Activated T-helper 1 cell treated with anti-CD3 and anti-CD28 coated beads, Interleukin-2, amount 50 U/mL, for 16 hours (primary cell): ENCODE measurements at places on chromosomes 1 and 21.

DNA sequence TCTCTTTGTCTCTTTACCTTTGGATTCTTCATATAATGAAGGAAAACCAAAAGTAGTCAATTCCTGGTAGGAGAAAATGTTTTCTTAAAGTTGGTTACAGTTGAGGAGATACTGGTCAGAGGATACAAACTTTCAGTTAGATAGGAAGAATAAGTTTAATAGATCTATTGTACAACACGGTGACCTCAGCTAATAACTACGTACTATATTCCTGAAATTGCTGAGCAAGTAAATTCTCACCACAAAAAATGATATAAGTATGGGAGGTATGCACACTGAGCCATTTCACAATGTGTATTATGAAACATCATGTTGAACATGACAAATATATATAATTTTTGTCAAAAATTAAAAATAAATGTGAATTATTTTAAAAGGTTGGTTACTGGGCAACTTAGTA lies 20.4 kb downstream of the SSX2IP start:
- DNase-seq: no peak

DNA sequence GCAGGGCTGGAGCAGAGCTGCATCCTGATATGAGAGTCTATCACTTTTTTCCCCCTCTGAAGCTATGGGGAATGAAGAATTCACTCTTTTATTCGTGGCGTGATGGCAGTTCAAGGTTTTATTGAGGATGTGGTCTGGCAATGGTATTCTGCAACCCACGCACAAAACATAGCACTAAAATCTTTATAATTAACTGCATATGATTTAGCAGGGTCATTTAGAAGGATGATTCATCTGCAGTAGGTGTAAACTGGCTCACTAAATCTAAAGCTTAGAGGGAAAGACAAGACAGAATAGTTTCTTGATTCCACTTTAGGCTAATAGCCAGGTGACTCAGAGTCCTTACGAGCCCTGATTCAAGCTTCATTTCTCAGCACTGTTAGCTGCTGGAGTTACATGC lies 25.0 kb upstream of the CHRM3 start:
- no peak for DNase-seq

GRCh38 chr1:74324684-74325448 lies 89.7 kb downstream of the TNNI3K start:
- DNase-seq: no peak

- DNase-seq: no peak
Measured at GRCh38 chr1:239995281-239995680, 96.4 kb upstream of the FMN2 start.

- no peak for DNase-seq
Measured at GRCh38 chr1:63898428-63899196, 124.8 kb downstream of the ROR1 start.

GRCh38 chr1:12405325-12406210 lies 175.7 kb downstream of the VPS13D start:
- no peak for DNase-seq

DNA sequence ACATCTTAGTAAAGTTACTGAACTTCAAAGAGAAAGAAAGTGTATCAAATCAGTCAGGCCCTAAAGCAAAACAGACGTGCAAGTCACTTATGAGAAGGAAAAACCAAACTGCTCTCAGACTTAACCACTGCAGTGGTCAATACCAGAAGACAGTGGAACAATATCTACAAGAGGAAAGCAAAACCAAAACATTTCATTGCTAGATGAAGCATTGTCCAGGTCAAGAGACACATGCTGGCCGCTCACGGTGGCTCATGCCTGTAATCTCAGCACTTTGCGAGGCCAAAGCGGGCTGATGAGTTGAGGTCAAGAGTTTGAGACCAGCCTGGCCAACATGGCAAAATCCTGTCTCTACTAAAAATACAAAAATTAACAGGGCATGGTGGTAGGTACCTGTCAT lies 82.0 kb upstream of the MROH9 start:
- no peak for DNase-seq

DNA sequence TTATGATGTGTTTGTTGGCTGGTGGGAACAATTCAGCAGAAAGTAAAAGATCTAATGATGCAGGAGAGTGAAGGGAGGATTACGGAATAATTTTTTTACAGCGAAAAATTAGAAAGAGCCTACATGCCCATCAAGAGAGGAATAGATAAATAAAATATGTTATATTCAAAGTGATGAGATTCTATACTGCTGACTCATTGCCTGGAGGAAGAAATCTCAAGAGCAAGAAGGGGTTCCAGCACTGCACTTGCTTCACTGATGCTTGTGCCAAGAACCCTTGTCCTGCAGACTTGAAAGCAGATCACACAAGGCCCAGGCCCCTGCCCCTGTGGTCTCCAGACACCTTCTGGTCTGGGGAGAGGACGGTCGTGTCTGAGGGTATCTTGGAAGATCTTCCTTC lies 295.1 kb upstream of the POU3F1 start:
- no peak for DNase-seq

DNA sequence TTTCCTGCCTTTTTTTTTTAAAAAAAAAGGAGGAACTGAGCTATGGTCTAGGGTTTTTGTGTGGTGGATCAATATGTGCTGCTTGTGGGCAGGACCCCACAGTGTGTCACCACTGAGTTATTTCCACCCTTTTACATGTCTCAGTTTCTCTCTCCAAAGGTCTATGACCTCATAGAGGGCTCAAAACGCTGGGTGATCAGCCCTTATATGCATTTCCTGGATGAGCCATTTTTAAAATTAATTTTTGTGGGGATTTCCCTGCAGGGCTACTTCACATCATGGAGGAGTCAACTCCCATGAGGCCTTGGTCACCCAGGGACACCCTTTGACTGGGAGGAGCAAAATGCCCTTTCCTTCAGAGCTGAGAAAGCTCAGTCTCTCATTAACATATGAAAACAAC lies 20.7 kb upstream of the HAO2 start:
- DNase-seq: no peak

- DNase-seq: peak; percentile 6
Measured at GRCh38 chr1:171742577-171742922, 685 bp upstream of the VAMP4 start.

- no peak for DNase-seq
Measured at GRCh38 chr1:17239420-17239819, 9.5 kb upstream of the PADI3 start.

DNA sequence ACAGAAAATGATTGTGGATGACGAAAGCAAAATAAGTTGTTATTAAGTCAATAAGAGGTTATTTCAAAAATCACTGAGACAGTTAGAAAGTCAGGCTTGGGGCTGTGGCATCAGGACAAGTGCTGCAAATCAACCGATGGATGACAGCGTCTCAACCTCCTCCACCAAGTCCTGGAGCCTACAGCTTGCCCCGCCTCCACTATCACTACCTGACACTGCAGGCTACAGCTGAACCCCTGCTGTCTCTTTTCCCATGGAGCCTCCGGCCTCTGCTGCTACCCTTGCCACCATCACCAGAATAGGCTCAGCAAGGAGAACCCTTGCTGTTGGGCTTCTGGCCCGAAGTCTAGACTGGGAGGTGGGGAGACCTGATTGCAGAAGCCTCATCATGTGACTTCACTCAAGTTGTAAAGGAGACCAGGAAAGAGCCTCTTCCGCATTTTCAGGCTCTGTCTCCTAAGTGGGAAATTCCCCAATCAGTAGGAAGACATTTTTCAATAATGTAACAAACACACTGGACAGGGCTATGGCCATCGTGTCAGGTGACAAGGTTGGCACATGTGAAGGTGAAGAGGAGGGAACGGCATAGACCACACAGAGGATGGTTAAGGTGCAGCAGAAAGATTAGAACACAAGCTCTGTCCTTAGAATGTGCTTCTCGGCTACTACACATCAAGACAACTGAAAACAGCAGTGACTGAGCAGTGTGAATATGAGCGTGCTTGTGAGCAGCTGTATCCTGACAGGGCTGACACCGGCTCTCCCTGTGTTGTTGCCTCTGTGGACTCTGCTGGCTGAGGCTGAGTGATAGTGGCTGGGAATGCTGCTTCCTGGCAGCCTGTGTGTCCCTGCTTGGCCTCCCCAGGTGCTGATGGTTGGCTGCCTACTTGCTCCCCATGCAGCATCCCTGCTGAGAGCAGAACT lies 660.7 kb downstream of the PTPRU start:
- no peak for DNase-seq

DNA sequence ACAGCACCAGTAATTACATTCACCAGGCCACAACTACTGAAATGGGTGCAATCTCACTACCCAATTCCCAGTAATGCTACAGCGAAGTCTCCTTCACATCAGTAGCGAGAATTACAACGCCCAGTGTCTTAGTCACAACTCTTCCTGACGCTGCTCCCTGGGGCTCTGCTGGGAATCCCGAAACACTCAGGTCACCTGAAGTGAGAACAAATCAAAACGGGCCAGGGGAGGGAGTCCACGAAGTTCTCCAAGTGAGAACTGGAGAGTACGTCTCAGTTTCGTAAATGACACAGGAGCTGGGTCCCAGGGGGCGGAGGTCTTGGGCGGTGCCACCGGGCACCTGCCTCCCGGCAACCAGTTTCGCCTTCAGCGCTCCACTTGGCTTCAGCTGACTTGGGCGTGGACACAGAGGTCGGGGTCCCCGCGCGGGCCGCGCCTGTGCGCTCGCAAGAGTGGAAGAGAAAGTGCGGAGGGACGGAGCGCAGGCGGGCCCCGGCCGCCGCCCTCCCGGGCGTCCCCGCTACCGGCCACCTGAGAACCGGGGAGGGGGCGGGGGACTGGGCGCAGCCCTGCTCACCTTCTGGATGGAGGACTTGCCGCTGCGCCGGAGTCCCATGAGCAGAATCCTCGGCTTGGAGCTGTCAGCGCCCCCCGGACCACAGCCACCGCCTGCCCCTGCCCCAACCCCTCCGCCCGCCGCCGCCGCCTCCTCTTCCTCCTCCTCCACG lies 575 bp downstream of the RRAGC start:
- DNase-seq: peak; percentile 25

GRCh38 chr21:33640697-33641351 lies 717 bp downstream of the CRYZL1 start:
- no peak for DNase-seq

GRCh38 chr1:23211955-23212354 lies 5.3 kb downstream of the HTR1D start:
- DNase-seq: no peak

- DNase-seq: no peak
Measured at GRCh38 chr1:43019226-43019625, 60.6 kb upstream of the SLC2A1 start.

DNA sequence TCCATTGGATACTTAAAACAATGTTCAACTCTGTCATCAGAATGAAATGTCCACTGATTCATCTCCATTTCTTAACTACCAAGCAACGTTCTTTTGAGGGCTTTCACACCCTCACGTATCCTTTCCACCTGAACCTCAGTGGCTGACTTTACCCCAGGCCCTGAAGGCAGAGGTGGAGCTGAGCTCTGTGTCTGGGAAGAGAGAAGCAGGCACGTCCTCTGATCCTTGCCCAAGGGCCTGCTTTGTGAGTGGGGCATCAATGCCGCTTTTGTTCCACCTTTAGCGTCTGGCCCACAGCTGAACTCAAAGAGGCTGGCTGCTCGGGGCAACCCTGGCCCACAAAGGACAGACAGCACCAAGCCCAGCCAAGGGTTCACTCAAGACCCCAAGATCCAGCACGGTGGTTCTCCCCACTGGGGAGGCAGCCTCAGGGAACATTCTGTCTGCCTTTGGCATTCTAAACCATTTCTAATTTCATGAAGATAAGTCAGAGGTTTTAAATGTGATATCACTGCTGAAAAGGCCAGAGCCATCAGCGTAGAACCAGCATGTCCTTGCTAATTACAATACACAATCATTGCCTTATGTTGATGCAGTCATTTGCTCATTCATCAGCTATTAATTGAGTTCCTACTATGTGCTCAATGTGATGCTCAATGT lies 126.0 kb upstream of the UBE2U start:
- no peak for DNase-seq

GRCh38 chr1:221074332-221074731 lies 195.1 kb downstream of the HLX start:
- no peak for DNase-seq
